ENCODE measurements at places on chromosomes 7 and 10.

- peak; percentile 33 for DNase-seq
Measured at GRCh38 chr7:137454246-137454724, 110.8 kb upstream of the PTN start.

- no peak for DNase-seq
Measured at GRCh38 chr10:112955582-112956421, 5.8 kb downstream of the TCF7L2 start.

- no peak for DNase-seq
Measured at GRCh38 chr7:4951304-4951703, 7.7 kb downstream of the MMD2 start.

DNA sequence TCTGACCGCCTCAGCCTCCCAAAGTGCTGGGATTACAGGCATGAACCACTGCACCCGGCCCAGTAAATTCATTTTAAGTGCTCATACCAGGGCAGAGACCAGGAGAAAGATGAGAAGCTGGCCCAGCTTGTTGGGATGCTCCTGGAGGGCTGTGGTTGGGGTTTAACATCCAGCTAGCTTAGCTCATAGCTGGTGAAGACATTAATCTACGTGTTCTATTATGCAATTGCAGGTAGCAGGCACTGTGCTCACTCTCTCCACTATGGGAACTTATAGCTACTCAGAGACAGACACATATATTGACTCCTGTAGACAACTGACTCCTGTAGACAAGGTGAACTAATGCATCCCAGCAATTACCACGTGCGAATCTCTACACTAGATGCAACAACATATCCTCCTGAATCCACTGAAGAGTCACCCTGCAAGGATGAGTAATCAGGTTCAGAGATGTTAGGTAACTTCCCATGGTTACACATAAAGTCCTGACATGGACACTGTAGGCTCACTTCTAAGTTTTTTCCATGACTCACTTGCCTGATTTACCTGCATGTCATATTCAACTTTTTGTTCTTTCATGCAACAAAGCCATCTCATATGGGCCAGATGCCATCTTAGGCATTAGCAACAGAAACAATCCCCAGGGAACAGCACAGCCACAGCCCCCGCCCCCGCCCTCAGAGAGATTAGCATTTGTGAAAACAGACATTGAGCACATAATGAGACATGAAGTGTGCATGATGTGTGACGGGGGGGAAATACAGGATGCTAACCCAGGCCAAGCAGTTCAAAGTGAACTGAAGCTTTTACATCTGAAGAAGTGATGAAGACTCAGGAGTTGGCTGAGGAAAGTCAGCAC is 37.2 kb downstream of the ERLIN1 start:
- DNase-seq: no peak

DNA sequence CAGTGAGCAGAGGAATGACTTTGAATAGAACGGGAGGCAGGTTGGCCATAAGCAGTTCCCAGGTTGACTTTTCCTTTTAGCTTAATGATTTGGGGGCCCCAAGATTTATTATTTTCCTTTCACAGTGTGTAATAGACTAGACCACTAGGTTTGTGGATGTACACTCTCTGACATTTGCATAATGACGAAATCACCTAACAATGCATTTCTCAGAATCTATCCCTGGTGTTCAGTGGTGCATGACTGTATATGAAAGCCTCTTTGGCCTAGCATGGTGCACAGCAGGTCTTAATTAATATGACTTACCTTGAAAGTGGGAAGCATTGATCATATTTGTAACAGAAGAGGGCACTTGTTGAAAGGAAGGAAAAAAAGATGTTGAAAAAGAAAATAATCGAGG is 761.9 kb downstream of the TYW1 start:
- DNase-seq: peak; percentile 8

DNA sequence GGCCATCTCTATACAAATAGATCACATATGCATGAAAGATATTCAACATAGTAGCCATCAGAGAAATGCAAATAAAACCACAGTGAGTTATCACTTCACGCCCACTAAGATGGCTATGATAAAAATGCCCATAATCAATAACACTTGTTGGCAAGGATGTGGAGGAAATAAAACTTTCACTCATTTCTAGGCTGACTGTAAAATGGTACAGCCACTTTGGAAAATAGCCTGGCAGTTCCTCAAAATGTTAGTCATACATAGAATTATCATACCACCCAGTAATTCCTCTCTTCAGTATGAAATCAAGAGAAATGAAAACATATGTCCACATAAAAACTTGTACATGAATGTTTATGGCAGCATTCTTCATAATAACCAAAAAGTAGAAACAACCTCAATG is 324.9 kb downstream of the LRRTM3 start:
- DNase-seq: no peak

GRCh38 chr10:8213735-8214134 is 159.2 kb downstream of the GATA3 start:
- DNase-seq: no peak

DNA sequence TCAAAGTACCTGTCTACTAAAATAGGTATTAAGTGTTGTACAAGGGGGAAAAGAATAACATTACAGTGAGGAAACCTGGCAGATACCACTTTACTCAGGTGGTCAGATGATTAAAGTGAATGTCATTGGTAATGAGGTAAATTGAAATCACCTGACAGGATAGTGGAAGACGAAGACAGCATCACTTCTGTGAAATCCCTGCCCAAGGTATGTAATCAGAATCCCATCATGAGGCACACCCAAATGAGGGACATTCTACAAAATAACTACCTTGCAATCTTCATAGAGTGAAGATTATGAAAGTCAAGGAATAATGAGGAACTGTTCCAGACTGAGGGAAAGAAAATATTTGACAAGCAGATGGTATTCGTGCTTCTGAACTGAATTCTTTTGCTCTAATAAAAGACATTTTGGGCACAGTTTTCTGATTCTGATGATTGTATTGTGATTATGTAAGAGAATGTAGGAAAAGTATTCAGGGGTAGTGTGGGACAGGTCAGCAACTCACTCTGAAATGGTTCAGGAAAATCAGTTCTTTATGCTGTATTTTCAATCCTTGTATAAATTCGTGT is 33.3 kb upstream of the ARMS2 start:
- no peak for DNase-seq

GRCh38 chr10:79067241-79068202 is 1.2 kb upstream of the ZMIZ1 start:
- peak; percentile 68 for DNase-seq

- no peak for DNase-seq
Measured at GRCh38 chr7:147400221-147400689, 1190.3 kb upstream of the C7orf33 start.

DNA sequence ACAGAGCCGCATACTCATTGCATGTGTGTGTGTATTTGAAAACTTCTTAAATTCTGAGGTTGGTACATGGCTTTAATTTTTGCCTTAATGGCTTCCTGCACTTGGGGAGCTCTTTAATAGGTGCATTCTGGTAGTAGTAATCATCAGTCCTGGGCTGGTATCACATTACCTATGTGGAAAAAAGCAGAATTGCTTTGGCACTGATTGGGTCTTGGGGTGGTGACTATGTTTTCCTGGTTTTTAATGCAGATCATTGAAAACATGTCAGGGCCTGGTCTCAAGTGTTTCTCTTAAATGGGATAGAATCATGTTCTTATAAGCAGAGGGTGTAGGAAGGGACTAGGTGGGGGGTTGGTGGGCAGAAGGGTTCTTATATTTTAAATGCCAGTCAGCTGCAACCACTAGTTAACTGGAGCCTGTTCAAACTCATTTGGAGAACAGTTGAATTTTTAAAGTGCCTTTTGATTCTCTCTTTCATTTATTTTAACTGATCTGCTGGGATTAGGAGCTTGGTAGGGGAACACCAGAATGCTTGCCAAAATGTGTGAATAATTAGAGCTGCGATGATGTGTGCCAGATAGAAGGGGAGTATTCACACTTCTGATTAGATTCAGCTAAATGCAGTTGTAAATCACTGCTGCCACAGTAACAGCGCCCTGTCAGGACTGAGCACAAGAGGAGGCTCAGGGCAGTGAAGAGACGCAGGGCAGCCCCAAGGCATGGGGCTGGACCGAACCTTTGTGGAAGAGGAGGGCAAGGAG is 633.5 kb upstream of the GALNT17 start:
- no peak for DNase-seq

DNA sequence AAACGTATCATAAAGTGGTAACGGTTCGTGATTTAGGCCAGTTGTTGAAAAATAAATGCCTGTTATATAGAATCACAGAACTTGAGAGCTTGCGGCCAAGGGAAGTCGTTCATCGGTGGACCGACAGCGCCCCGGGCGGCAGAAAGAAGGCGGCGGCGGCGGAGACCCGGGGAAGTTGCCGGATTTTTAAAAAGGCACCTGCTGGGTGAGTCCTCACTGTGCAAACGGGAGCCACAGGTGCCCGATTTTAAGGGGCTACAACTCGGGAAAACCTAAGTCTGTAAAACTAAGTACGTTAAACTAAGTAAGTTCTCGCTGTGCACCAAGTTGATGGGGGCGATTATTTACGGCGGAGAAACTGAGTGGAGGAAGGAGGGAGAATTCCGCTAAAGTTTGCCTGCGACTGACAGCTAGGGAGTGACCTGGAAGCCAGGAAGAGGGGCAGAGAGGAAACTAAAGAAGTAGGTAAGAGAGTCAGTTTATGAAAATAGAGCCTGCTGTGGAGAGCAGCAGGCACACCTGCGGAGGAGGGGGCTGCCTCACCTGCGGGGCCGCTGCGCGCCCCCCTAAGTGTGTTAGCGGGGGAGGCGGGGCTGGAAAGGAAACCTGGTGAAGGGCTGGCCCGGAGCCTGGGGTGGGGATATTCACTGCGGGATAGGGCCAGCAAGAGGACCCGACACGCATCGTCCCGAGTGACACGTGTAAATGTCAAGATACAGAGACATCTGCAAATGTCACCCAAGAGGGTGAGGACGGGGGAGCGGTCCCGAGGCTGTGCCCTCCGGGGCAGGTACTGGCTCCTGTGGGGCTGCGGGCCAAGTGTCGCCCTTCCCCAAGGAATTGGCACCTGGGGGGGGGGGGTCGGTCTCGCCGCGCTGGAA is 996 bp downstream of the ADAM12 start:
- peak; percentile 23 for DNase-seq

GRCh38 chr10:72081210-72081609 is 7.1 kb downstream of the SPOCK2 start:
- peak; percentile 17 for DNase-seq

- no peak for DNase-seq
Measured at GRCh38 chr7:50662041-50662694, 97.0 kb upstream of the DDC start.

- no peak for DNase-seq
Measured at GRCh38 chr7:139748373-139748765, 29.4 kb downstream of the HIPK2 start.

- DNase-seq: no peak
Measured at GRCh38 chr10:111836571-111836970, 347.0 kb downstream of the GPAM start.

DNA sequence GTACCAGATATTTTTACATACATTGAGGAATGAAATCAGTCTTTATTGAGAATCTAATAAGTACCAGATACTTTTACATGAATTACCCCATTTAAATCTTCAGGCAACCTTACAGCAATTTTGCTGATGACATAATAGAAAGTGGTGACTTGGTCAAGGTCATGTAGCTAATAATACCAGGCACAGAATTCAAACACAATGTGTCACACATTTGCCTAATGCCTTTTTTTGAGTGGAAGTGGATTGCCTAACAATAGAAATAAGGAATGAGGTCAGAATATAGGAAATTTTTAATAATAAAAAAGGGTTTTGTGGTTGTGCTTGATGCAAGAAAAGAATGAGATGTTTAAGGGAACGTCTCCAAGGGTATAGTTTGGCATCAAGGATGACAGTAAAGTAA is 466.6 kb upstream of the IGFBP3 start:
- no peak for DNase-seq

- DNase-seq: no peak
Measured at GRCh38 chr7:157625973-157626742, 289.4 kb downstream of the DNAJB6 start.

DNA sequence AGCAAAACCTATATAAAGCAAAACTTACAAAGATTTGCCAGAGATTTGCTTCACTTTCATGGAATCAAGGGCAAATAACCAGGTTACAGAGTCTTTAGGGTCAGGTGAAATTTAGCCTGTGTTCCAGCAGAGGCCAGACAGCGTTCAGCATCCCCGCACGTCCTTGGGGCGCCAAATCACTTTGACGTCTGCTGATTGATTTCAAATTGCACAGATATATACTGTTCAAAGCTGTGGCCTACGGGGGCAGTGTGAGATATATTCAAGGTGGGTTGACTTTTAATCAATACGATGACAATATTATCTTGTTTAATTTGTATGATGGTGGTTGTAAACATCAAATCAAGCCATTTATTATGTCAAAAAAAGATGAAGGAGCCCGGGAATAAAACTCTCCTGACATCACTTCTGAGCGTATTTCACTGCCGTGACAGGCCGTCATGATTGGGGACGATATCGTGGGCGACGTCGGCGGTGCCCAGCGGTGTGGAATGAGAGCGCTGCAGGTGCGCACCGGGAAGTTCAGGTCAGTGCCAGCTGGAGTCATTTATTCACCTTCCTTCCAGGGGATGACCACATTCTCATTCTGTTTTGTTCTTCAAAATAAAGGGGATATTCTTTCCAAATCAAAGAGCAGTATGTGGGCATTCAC is 55.2 kb downstream of the LHPP start:
- DNase-seq: no peak

DNA sequence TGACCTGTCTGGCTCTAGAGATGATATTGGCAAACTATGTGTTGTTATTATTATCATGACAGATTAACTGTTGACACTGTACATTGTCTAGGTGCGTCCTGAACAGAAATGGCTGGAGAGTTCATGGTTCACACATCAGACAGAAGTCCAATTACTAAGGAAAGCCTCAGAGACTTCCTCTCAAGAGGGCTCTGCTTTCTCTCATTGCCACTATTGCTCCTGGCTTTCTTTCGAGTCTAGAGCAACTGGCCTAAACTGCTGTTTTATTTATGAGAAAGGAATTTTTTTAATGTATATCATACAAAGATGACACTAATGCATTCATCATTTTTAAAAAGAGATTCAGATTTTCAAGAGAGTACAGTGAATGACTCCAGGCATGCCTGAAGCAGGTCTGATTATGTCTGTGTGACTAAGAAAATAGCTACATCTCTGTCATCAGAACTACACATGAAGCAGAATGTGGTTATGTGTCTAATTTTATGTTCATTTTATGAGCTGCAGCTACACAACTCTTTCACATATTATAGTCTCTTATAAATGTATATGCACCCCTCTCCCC is 30.4 kb downstream of the NRCAM start:
- DNase-seq: no peak

GRCh38 chr7:107032050-107032449 is 12.5 kb upstream of the PRKAR2B start:
- DNase-seq: no peak

GRCh38 chr7:3371601-3372000 is 70.5 kb downstream of the SDK1 start:
- no peak for DNase-seq

- no peak for DNase-seq
Measured at GRCh38 chr7:167090-167855, 25.1 kb upstream of the FAM20C start.

DNA sequence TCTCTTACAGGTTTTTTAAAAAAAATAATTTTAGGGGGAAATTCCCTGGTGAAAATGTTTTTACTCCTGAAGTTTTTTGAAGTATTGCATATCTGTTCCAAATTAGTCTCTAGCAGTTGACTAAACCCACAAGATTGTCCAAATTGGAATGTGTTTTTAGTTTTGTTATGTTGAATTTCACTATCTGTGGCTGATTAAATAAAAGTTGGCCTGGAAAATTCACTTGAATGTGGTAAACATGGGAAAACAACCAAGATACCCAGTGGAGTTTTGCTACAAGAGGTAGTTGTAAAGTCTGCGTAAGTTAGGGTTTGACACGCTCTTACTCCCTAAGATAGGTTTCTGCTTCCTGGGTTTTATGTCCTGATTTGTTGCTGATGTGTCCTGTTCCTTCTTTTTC is 3.3 kb downstream of the TSGA13 start:
- DNase-seq: no peak

- peak; percentile 82 for DNase-seq
Measured at GRCh38 chr7:107995184-107996071, 7.5 kb downstream of the LAMB1 start.

Measured in NCI-H1417 (cell line).